Fibroblast of villous mesenchyme (primary cell): ENCODE measurements at places on chromosomes 11 and 22. TPM values are rescaled to one million over a fixed set of nuclear protein-coding genes. Genes with fewer than 3 reads are reported as not detected.

Gene KCNK4
- total RNA-seq, result under 0.01 TPM in 1 of 2 replicates, not detected in the other

Gene TSPAN18
- total RNA-seq, result under 0.01 and 0.64 TPM in 2 replicates

Gene SHISAL1
- 3.0 and 4.5 TPM in 2 replicates for total RNA-seq

Gene PHOX2A
- total RNA-seq, result not detected in 2 replicates

Gene B4GAT1
- total RNA-seq, result 21.6 and 25.0 TPM in 2 replicates

Gene SPDYC
- total RNA-seq, result not detected in 2 replicates

Gene MUC5B
- total RNA-seq, result not detected in 2 replicates

Gene OR52I1
- total RNA-seq, result under 0.01 TPM in 1 of 2 replicates, not detected in the other

Gene APOL1
- total RNA-seq, result 12.9 and 21.6 TPM in 2 replicates

Gene TP53AIP1
- total RNA-seq, result not detected in 2 replicates

Gene OR56A4
- not detected in 2 replicates for total RNA-seq
